Hypothalamus (tissue), 51 donors: ENCODE measurements at places on chromosomes 1 and 21.

DNA sequence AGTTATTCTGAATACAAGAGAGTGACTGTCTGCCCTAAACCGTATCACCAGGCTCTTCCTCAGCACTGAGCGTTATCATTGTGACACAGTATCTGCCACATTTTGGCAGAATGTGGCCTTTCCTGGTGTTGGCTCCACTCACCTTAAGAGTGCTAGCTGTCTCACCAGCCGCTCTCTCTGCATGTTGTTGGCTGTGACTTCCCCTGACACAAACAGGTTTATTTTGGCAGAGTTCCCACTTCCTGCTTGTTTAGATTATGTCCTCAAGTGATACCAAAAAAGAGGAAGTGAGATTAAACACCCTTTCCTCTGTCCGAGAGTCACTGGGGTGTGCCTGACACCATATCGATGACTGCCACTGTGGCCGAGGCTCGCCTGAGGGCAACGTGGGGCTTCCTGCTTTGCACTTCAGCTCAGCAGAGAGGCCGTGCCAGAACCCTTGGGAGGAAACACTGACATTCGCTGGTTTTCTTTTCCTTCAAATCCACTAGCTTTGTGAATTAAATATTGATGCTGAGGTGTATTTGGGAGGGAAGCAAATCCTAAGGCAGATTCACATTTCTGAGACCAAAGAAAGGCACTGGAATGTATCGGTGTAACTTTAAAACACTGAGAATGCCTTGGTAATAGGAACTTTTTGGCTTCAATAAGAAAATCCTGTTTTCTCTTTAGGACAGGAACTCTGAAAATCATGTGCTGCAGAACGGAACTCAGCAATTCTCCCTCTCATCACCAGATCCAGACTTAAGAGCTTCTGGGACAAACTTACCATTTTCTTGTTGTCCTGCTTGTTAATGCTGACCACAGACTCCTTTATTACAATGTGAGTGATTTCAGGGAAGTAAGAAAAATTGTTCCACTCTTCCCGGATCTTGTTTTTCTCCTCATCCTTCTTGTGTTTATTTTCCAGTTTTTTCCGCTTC, 102.1 kb downstream of the JAK1 start:
- peak; percentile 17 for DNase-seq

- DNase-seq = no peak
Observed at GRCh38 chr1:178959543-178960460, 65.9 kb upstream of the FAM20B start.

DNA sequence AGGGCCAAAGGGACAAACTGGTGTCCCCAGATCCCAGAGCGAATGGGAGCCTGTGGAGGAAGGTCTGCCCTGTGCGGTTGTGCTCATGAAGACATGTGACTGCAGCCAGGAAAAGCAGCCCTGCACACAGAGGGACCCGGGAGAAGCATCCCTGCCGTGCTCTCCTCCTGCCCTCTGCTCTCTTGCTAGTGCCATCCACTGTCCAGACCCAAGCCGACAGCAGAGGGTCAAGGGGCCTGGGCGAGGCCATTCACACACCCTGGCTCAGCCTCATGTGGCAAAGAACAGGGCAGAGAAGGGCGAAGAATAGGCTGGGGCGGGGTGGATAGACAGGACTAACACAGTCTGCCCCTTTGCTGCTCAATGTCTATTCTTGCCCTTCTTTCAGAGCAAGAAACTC, 17.4 kb downstream of the DMRTB1 start:
- no peak for DNase-seq

DNA sequence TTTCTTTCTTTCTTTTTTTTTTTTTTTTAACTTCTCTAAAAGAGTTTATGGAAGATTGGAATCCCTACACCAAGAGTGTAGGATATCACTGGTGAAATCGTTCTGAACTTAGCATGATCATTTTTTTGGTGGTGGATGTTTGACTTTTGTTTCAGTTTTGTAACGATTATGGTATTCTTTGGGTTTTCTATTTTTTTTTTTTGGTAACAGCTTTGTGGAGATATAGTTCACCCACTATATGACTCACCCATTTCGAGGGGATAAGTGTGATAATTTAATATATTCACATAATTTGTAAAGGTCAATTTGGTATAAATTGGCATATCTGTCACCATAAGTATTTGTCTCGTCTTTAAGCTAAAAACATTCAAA, 29.2 kb downstream of the AGPAT3 start:
- DNase-seq = no peak

DNA sequence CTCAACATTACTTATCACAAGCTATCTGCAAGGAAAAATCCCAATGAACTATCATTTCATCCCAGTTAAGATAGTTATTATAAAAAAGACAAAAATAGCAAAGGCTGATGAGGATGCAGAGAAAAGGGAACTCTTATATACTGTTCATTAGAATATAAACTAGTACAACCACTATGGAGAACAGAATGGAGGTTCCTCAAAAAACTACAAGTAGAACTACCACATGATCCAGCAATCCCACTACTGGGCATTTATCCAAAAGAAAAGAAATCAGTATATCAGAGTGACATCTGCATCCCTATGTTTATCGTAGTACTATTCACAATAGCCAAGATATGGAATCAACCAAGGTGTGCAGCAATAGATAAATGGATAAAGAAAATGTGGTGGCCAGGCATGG, 4.9 kb upstream of the C1orf185 start:
- DNase-seq = no peak

GRCh38 chr1:88079036-88079435, 605.0 kb upstream of the PKN2 start:
- no peak for DNase-seq

DNA sequence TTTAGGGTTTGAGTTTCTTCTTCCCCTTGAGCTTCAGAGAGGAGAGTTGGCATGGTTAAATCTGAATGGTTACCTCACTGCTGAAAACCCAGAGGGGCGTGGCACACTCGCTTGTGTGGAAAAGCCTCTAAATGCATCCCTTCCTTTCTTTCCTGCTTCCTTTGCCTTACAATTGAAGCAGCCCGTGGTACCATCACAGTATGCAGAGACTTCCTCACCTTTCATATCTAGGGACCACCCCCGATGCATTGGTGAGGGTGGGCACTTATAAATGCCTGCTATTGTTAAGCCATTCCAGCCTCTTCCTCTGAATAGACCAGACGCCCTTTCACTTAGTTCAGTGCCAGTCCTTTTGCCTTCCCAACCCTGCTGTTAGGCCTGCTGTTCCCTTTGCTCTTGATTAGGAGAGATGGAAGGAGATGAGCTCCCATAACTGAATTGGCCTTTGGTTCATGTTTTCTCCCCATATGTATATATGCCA, 21.9 kb upstream of the LAX1 start:
- DNase-seq = no peak

- DNase-seq = no peak
Observed at GRCh38 chr1:13597166-13597565, 13.5 kb downstream of the PDPN start.

- DNase-seq = no peak
Observed at GRCh38 chr1:30762152-30762929, 4.8 kb upstream of the LAPTM5 start.

GRCh38 chr1:232922485-232922884, 27.9 kb upstream of the NTPCR start:
- no peak for DNase-seq

DNA sequence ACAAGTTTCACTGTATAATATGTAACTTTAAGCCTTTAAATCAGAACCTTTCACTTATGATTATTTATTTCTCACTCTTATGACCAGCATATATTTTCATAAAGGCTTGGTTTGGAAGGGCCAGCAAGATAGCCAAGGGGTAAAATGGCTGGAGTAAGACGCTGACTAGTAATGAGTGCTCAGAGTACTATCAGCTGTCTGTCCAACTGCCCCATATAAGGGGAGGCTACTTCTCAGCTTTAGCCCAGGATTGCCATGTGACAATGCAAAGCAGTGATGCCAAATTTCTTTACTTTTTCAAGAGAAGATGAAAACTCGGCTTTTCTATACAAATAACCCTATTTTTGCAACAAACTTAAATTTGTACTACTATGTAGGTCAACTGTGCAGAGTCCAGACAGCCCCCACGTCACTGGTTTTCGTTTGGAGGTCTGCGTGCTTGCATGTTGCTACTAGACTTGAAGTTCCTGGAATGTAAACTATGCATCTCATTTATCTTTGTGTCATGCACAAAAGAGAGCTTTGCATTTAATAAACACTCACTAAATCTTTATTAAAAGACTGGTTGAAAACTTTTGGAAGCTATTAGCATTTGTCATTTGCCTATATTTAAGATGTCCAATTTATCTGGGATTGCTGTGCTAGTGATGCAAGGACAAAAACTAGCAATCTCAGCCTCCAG, 110.4 kb downstream of the TNFSF18 start:
- no peak for DNase-seq

DNA sequence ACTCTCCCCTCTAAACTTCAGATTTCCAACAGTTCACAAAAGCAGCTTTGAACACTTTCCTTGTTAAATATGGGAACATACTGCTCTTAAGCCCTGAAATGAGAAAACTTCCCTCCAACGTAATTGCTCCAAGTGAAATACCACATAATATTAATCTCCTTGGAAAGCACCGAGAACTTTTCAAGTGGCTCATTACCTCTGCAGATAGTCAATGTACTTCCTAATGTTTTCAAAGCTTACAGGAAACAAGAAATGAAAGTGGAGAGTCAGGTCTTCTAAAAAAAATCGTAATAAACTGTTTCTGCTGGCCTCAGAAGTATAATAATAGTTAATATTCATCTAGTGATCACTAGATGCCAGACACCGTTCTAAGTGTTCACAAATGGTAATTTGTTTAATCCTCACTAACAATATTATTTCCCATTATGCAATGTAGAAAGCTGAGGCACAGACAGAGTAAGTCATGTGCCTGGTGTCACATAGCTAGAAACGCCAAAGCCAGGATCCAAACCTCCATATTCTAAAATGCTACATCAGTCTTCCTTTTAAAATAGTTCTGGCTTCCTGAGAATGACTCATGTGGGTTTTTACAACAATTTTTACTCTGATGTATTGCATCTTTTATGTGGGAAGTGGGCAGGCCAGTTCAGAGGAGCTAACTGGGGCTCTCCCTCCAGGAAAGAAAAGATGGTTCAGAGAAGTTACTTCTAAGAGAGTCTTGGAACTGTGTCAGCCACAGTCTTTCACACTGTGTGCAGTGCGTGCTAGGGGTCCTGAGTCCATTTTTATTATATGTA, 177.2 kb downstream of the PLPPR4 start:
- no peak for DNase-seq

- no peak for DNase-seq
Observed at GRCh38 chr21:16900685-16901084, 612.2 kb upstream of the CXADR start.

- DNase-seq = no peak
Observed at GRCh38 chr1:30188329-30188728, 535.1 kb downstream of the MATN1 start.

GRCh38 chr1:243420946-243421685, 165.3 kb downstream of the SDCCAG8 start:
- DNase-seq = peak; percentile 79

GRCh38 chr1:88787023-88787903, 103.2 kb downstream of the PKN2 start:
- no peak for DNase-seq

DNA sequence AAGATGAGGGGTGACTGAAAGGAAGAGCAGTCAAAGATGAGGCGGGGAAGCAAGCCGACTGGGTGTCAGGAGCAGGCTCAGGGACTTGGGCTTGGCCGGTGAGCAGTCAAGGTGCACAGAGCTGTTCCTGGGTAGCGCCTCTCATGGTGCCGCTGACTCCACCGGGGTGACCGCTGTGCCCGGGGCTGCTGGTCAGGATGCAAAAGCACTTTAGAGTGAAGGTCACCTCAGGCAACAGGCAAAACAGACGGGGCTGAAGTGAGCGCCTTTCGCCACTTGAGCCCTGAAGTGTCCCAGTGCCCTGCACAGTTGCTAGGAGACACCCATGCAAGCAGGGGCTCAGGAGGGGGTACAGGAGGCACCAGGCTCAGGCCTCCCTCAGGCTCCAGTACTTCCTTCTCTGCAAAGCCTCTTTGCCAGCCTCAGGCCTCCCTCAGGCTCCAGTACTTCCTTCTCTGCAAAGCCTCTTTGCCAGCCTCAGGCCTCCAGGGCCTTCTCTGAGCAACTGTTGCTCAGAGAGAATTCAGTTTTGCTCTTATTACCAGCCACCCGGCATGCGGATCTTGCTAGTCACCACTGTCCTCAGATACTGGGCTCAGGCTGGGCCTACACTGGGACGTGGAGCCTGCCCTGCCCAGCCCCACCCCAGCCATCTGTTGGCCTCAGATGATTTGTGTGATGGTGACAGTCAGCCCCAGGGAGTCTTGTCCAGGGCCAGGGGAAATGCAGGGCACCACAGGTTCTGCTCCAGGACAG, 99.7 kb upstream of the IRF2BP2 start:
- no peak for DNase-seq

DNA sequence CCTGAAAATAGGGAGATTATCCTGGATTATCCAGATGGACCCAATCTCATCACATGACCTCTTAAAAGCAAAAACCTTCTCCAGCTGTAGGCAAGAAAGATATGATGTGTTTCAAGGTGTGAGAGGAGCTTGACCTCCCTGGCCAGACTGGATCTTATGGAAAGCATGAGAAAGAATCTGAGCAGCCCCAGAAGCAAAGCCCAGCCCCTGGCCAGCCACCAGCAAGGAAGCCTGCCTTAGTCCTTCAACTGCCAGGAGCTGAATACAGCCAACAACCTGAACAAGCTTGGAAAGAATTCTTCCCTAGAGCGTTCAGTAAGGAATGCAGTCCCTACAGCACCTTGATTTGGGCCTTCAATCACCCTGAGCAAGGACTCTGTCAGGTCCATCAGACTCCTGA, 375.0 kb upstream of the CHRM3 start:
- no peak for DNase-seq

GRCh38 chr1:201384406-201384782, 6.9 kb upstream of the TNNT2 start:
- DNase-seq = no peak

- peak; percentile 11 for DNase-seq
Observed at GRCh38 chr1:34060901-34061415, 104.1 kb downstream of the CSMD2 start.

DNA sequence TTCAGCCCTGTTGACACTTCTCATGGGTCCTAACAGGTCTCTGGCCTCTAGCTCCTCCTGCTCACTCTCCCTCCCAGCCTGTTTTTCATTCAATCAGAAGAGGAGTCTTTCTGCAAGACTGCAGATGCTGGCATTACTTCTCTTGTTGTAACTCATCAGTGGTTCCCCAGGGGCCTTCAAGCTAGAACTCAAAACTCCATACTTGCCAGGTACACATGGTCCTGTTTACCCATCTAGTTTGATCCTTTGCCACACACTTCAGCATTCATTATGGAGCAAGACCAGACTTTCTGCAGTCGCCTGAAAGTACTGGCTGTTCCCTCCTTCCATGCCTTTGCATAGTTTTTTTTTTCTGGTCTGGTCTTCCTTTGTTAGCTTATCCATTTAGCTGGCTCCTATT, 47.9 kb downstream of the SERBP1 start:
- DNase-seq = no peak

- no peak for DNase-seq
Observed at GRCh38 chr1:71053758-71054157, 6.1 kb upstream of the PTGER3 start.

DNA sequence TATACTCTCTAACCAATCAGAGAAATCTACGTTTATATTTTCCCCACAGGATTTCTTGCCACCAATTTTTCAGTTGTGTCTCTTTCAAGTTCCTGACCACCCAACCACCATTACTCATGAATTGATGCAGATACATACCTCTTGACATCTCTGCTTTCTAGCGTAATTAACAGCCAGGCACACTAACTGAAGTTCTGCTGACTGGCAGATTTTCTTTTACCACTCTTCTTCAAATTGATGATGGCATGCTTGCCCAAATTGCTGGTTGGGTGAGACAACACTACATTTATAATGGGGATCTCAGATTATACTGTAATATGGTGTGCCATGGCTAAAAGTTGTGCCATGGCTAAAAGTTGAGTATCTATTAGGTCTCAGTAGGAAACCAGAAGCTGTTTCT, 566.7 kb downstream of the ADGRL2 start:
- no peak for DNase-seq
